ENCODE measurements at places on chromosomes 6 and 20.
A peak's percentile ranks its signal among the peaks of the same experiment; 100 is the strongest.

DNA sequence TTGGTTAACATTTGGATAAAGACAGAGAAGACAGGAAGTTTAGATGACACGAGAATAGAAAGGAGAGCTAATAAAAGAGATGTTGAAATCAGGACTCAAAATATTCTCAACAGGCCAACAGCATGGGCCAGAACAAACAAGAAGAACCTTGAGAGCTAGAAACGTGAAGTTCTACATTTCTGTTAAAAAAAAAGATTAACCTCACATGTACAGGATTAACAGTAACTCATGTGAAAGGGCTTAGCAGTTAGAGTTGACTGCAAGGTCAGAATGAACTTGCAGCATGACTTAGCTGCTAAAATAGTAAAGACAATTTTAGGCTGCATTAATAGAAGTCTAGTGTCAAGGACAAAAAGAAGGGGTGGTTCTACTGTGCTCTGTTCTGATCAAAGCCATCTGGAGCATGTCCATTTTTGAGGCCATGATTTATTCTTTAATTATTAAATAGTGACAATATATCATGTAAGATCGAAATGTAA is 331.1 kb upstream of the HSF2 start:
- no peak for DNase-seq

DNA sequence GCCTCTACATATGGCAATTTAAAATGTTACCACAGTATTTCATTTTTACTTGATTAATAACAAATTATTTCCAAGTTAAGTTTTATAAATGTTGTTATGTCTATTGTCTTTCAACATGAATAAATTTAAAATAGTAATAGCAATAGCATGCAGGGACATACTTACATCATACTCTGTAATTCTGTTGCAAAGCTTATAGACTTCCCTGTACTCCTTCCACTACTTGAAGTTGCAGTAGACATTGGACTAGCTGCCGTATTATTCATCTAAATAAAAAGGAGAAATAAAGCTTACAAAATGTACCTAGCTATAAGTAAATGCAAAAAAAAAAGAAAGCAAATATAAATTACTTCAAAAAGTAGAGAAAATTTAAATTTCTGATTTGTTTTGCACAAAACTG is 12.7 kb downstream of the SUPT3H start:
- DNase-seq = no peak

DNA sequence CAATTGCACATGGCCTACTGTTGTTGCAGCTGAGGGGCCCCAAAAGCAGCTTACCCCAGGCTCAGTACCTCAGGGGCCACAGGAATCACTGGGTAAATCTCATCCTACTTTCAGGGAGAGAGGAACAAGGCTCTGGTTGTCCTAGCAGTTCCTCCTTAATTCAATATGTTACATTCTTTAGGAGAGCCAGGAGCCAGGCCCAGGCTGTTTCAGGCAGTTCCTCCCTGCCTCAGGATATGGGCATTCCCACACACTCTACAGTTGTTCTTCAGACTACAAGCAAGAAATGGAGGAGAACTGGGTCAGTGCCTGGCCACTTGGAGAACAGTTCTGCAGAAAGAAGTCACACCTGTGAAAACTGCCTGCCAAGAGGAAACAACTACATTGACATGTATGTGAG is 9.6 kb upstream of the BTN3A2 start:
- no peak for DNase-seq

DNA sequence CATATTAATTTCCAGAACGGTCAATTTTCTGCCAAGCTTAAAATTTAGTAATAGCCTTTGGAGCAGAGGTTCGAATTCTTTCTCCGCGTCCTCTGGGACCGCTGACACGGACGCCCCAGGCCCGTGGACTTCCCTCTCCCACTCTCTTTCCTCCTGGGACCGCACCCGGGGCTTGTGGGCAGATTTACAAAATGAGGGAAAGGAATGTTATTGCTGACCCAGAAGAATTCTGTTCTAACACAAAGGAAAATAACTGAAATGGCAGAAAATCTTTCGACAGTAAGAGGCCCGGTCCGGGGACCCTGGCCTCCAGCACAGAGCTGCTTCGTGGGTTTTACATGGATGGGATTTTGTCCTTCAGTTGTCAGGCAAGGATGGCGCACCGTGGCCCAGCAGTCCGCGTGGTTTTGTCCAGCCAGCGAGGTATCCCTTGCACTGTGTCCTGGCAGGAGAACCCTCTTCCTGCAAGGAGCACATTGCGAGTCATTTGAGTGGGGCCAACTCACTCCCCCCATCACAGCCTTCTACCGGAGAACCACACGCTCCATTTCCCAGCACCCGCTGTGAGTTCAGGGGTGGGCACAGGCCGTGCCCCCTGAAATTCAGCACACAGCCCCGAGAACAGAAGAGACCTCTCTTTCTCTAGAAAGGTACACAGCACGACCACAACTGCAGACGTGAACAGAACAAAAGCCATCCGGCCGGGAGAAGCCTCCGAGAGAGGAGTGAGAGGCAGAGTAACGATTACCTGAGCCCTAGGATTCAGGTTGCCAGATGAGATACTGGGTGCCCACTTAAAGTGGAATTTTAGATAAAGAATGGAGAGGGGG is 106.0 kb upstream of the AFDN start:
- DNase-seq = no peak

DNA sequence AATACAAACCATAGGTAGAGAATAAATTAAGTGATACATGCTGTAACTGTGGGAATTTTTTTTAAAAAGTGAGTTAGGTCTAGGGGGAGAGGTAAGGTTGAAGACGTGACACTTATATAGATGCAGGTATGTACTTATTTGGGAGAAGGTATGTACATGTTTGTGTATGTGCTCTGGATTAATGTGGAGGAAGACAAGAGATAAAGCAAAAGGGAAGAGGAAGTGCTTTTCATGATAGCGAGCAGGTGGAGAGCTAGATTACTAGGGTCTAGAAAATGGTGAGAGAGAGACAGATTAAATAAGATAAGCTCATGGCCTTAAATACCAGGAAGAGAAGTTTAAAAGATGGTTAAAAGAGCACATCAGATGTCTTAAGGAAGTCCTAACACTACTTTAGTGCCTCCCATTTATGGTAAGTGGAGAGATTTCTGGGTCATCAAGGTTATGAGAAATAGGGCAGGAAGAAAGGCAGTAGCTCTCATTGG is 92.5 kb downstream of the MAN1A1 start:
- peak; percentile 72 for DNase-seq

- DNase-seq = no peak
Measured at GRCh38 chr20:10676518-10676917, 2.7 kb upstream of the JAG1 start.

DNA sequence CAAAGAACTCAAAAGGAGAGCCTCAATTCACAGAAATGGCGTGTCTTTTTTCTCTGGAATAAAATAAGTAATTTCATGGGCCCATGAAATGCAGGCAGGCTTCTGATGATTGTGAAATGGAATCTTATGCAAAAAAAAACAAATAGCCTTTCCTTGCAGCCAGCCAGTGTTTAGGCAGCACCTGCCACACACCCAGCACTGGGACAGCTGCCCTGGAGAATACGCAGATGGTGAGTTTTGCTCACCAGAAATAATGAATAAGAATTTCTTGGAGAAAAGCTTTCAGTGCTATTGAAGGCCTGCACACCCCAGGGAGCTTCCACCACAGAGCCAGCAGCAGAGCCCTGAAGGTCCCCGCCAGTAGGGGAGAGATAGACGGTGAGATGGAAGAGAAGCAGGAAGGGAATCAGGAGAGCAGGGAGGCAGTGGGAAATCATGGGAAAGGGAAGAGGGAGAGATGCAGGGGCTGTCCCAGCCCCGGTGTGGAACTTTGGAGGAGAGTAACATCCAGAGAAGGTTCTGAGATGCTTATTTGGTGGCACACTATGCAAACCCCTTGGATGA is 54.9 kb downstream of the PXDC1 start:
- no peak for DNase-seq

- DNase-seq = no peak
Measured at GRCh38 chr20:23867152-23867776, 12.3 kb downstream of the CST5 start.

DNA sequence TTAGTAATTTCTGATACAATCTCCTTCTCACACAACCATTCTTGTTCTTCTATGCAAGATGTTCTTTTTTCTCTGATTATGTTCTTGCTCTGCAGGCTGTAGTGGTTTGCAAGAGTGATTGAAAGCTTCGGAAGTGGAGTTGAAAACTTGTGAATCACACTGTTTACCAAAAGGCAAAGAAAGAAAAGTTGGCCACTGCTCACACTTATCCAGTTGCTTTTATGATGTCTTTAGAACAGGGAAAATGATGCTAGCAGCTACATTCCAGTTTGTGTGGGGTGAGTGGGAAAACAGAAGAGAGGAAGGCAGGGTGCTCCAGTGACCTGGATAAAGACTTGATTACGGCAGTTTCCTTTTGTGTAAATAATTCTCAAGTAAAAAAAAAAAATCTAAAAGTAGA is 583.3 kb downstream of the TENT5A start:
- DNase-seq = no peak

DNA sequence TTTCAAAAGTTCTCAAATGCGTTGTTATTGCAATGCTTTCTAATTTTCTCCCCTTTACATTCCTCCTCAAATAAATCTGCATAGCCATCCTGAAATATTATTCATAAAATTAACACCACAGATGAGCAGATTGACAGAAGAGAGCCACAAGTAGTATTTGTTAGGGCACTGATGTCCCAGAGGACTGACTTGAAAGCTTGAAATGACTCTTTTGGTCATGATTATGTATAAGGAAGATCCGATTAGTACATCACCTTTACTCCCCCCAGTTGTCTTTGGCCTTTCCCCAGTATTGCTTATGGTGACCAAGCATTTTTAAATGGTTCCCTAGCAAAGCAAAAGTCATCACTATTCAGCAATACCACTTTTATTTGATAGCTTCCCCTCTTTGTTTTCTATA is 187.6 kb downstream of the ADAT2 start:
- no peak for DNase-seq

GRCh38 chr6:154909821-154910220 is 85.3 kb upstream of the TIAM2 start:
- DNase-seq = no peak

DNA sequence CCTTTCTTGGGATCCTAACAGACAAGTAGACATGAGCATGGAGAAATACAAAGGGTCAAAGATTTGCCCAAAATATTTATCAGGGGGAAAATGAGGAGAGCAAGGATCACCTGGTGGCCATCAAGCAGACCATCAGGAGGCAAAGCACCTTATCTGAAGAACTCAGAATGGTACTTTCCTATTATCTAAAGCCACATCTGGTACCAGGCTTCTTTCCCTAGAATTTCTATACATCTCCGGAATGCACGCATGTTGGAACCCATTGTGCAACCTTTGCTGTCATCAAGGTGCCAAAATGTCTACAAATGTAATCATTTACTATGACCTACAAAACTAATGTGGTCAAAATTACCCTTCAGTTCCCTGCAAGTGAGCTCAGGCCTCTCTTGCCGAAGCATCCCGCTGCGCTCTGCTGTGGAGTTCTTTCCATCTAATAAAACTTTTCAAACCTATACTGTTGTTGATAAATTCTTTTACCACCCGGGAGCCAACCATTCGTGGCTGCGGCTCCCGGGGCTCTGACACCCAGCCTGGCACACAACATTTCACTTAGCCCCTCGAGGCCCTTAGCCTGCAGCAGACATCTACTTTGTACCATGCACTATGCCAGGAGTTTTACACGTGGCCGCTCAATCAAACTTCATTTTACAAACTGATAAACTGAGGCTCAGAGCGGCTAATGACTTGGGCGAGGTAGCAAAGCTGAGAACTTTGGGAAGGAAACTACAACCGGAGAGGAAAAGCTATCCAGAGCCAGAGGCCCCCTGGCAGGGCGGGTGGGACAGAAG is 3.8 kb upstream of the CPXM1 start:
- no peak for DNase-seq

DNA sequence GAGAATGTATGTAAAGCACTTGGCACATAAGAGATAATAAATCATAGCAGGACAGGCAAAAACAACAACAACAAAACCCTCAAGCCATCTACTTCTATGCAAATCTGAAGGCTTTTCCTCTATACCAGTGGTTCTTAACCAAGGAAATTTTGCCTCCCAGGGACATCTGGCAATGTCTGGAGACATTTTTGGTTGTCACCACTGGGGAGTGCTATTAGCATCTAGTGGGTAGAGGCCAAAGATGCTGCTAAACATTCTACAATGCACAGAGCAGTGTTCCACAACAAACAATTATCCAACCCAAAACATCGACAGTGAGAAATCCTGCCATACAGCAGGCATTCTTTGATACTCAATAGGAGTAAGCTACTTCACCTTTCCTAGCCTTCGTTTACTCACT is 28.2 kb downstream of the NDRG3 start:
- DNase-seq = no peak

DNA sequence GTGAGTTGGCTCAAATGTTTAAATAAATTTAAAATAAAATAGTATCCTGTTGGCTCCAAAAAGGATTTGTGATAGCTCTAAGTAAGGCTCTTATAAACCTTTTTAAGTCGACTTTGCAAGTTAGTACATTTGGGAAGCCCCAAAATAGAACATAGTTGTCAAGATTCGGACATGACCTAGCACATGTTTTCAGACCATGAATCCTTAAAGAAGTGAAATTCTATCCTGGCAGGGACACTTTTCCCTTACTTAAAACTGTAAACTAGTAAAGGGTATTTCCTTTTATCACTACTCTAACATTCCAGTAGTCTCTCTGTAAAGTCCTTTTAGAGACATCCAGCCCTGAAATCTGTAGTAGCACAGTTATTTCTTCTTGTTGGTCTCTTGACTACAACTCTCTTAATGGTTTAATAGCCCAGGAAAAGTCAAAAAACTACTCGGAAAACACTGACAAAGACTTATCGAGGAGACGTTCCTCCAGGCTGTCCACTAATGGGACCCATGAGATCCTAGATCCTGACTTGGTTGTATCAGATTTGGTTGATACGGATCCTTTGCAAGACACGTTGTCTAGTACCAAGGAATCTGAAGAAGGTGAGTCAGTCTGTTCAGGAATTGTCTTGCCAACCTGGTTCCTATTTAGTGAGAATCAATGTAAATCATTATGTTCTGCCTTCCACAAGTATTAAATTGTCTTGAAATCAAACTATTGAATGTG is 83.6 kb downstream of the SCAND1 start:
- no peak for DNase-seq

- DNase-seq = no peak
Measured at GRCh38 chr6:147081076-147081609, 123.1 kb upstream of the STXBP5 start.

DNA sequence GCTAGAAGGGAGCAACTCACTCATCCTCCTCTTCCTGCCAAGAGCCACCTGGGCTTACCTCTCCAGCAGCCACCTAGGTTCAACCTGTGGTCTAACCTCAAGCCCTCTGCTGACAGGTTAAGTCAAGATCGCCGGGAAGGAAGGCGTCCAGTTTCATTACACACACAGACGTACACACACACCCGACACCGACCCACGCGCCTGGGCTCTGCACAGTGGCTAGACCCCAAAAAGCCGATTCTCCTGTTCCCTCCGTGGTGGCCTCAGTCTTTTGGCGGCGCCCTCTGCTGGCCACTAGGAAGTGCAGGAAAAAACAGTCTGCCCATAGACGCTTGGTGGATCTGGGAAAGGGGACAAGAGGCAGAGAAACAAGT is 52.8 kb downstream of the MRPL14 start:
- peak; percentile 67 for DNase-seq

Measured in CMK (cell line).